ENCODE measurements at places on chromosomes 5 and 9.

- no peak for DNase-seq
Observed at GRCh38 chr9:89137542-89138462, 40.8 kb downstream of the SHC3 start.

DNA sequence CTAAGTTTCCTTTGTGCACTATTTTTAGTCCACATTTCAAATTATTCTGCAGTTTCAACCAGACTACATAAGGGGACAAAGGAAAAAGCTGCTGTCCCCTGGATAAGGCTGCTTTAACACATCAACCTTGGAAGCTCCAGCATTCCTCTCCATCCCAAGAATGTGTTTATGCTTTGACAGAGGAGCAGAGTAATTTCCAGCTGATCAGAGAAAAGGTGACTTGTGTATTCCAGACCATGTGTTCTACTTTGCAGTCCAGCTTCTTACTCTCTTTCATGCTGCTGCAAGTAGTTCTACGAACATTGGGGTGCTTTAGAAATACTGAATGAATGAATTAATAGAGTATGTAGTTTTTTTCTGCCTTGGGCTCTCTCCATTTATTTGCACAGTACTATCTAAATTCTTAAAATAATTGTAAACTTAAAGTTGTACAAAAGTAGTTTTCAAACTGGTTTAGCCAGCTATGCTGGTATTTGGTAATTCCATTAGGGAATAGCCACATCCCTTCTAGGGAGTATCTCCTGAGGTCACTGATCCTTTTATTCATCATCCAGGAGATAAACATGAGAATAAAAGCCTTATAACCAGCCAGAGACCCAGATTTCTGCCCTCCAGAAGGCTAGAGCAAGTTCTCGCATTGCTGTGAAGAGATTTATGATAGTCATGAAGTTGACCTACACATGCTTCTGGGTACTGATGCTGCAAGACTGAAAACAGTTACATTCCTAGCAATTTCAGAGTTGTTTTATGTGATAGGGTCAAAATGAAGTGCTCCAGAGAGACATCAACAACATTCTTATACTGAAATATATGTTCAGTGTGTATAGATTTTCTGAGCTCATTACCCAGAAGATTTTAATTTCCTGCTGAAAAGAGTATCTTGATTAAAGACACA is 215.2 kb downstream of the COMMD10 start:
- no peak for DNase-seq

GRCh38 chr9:107647611-107648010 is 158.0 kb upstream of the KLF4 start:
- DNase-seq = no peak

DNA sequence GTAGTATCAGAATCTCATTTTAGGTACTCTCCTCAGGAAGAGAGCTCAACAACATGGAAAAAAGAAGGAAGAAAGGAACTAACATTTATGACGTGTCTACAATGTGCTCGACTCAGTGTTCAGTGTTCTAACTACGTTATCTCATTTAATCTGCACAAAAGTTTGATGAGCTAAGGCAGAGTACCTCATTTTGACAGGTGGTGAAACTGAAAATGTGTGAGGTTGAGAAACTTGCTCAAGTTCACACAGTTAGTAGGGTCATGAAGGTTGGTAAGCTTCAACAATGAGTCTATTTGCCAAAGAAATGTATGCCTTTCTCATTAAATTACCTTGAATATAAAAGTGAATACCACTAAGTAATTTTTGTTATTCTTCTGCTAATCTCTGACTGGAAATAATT is 165.1 kb downstream of the CAAP1 start:
- DNase-seq = no peak

DNA sequence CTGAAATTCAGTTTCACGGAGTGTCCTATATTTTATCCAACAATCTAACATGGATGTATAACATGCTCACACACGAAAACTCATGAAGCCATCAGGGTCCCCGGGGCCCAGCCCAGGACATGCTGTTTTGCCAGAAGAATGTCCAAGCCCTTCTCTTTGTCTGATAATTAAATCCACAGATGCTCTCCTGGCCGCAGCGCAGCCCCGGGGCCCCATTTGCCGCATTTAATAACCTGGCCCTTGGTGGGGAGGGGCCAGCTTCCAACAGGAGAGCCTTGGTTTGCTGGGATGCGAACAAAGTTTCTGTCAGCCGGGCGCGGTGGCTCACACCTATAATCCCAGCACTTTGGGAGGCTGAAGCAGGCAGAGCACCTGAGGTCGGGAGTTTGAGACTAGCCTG is 30.0 kb downstream of the PLPP7 start:
- no peak for DNase-seq

GRCh38 chr9:82410866-82411265 is 422.3 kb downstream of the SPATA31D1 start:
- DNase-seq = no peak

DNA sequence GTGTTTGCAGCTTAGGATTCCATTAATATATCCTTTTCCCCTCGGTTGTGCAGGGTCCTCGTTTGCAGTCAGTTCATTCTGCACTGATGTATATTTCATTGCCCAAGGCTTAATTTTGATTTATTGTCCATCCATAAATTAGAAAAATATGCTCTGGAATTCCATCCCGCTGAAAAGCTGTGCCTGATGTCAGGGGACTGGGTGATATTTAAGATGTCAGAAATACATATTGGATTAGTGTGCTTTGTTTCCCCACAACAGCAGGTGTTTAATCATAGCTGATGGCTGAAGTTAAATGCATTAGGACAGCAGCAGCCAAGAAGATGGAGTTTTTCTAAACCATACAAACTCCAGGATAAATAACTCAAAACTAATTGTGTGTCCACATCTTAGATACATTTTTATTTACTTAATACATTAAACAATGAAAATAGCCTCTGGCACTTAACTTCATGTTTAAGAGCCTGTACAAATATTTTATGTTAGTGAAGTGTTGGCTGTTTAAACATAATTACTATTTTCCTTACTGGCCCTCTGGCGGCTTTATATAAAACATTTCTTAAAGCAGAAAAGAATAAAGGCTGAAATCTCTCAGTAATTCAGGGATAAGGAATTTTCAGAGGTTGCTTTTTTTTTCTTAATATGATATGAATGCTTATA is 170.4 kb upstream of the TBCA start:
- DNase-seq = no peak
